ENCODE measurements at places on chromosomes 11 and 22.

GRCh38 chr11:12449961-12450715, 72.8 kb downstream of the PARVA start:
- DNase-seq: no peak

DNA sequence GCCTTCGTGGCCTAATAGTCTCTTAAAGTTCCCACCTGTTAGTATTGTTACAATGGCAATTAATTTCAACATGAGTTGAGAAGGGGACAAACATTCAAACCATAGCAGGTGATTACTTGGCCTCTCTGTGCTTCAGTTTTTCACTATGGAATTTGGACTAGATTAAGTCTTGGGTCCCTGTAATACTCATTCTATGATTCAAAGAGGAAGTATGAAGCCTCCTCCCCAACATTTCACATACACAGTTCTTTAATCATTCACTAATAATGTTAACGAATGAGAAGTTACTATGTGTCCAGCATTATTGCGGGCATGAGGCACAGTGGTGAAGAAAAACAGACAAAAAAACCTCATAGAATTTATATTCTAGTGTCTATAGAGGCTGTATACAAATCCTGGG, 19.9 kb upstream of the USP47 start:
- DNase-seq: no peak

- DNase-seq: no peak
Observed at GRCh38 chr22:39209756-39210155, 35.0 kb downstream of the PDGFB start.

GRCh38 chr11:100683126-100683525, 4.0 kb upstream of the ARHGAP42 start:
- no peak for DNase-seq

DNA sequence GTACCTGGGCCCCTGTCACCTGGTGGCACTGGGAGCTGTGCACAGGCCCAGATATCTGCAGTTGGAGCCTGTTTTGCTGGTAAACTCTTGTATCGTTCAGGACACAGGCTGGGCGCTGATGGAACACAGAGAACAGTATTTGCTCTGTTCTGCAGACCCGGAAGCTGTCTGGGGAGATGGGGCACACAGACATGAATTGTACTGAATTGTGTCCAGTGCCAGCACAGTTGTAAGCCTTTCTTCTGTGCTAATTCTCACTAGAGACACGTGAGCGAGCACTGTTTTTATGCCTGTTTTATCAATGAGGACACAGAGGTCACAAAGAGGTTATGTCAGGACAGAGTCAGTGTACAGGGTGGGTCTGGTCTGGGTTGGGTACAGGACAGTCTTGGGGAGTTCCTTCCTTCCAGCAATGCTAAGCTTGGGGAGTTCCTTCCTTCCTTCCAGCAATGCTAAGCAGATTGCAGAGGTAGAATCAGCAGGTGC, 24.4 kb upstream of the ACR start:
- DNase-seq: no peak

DNA sequence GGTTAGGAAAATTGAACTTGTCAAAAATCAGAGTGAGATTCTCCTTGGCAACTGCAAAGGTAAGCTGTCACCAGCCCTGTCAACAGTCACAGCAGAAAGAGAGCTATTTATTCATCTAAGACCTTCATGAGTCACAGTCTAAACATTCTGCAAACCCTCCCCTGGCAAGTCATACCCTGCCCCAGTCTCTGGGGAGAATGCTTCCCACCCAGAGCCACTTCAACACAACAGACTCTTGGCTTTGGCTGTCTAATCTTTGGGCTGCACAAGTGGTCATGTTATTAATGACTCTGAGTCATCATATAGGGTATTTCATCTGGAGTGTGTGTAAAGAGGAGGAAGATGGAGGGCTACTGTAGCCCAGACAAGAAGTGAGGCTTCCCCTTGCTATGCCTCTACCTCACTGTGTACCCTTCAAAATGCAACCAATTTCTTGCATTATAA, 153.4 kb downstream of the CCDC34 start:
- DNase-seq: no peak

- DNase-seq: no peak
Observed at GRCh38 chr22:28923826-28924732, 40.7 kb downstream of the ZNRF3 start.

DNA sequence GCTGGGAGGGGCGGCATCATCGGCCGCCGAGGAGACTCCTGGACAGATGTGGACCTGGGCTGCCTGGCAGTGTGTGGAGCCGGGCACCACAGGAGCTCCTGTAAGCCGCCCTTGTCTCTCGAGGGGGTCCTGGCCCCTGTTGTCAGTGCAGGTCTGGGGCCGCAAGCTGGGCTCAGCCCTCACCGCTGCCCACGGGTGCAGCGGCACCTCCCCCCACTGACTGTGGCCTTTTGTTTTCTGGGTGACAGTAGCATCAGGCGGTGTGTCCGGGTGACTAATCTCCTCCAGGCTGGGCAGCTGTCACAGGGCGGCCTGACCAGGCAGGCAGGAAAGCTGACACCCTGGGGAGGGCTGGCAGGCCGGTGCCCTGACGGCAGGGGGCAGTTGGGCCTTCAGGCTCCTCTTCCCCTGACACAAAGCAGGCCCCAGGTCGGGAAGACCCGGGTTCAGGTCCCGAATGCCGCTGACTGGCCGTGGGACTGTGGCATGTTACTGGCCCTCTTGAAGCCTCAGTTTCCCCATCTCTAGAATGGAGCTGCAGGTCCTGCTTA, 16.3 kb downstream of the DGKZ start:
- DNase-seq: no peak

DNA sequence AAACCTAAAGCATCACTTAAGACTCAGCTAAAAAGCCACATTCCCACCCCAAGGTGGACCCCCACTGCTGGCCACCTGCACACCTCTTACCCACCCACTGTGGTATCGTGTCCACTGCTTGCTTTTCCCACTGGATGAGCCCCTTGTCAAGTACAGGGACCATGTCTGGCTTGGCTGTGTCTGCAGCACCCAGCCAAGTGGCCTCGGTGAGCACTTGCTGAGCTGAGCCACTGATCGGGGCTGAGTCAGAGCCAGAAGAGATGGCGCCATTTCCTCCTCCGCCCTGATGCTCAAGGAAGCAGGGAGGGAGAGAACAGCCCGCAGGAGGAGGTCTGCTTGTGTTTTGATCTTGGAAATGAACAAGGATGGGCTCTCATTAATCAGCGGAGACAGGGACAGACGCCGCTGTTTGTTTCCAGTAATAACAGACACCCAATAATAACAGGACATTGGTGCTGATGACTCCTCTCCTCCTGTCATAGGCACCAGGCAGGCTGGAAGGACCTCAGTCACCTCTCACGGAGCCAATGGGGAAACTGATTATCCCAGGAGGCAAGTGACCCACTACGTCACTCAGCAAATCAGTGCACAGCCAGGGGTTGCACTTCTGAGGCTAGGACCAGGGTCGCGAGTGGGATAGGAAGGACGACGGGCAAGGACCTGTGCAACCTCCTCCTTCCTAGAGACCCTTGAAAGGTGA, 85.2 kb upstream of the RTL6 start:
- DNase-seq: no peak

GRCh38 chr22:41840216-41840615, 7.3 kb downstream of the SREBF2 start:
- DNase-seq: no peak

- no peak for DNase-seq
Observed at GRCh38 chr11:132101881-132102280, 731.5 kb downstream of the NTM start.

- DNase-seq: no peak
Observed at GRCh38 chr22:47588578-47588960, 826.1 kb downstream of the TBC1D22A start.

DNA sequence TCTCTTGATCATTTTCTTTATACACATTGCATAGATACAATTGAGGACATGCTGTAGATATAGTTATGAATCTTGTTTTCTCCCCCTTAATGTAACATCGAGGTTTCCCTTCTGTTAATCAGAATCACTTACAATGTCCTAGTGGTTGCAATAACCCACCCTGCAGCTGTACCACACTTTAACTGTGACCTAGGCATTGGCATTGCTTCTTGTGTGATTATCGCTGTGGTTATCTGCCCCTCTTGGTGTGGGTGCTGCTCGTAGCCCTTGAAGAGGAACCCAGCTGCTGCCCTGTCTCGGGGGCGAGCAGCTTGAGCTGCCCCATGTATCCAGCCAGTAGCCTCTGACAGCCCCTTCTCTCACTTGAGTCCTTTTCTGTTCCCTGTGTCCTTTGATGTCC, 1.5 kb downstream of the DGAT2 start:
- no peak for DNase-seq

DNA sequence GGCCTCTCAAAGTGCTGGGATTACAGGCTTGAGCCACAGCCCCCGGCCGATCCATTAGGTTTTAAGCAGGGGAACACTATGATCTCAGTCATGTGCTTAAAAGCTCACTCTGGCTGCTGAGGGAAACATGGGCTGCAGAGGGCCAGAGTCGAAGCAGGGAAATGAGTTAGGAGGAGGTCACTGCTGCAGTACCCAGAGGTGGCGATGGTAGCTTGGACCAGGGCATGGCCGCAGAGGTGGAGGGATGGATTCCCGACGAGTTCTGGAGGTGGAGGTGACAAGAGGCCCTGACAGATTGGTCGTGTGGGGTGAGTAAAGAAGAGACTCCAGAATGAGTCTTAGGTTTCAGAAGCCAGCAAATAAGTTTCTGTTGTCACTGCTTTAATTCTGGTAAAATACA, 54.4 kb upstream of the INCENP start:
- DNase-seq: no peak

- no peak for DNase-seq
Observed at GRCh38 chr11:1682225-1682905, 14.6 kb upstream of the KRTAP5-6 start.

DNA sequence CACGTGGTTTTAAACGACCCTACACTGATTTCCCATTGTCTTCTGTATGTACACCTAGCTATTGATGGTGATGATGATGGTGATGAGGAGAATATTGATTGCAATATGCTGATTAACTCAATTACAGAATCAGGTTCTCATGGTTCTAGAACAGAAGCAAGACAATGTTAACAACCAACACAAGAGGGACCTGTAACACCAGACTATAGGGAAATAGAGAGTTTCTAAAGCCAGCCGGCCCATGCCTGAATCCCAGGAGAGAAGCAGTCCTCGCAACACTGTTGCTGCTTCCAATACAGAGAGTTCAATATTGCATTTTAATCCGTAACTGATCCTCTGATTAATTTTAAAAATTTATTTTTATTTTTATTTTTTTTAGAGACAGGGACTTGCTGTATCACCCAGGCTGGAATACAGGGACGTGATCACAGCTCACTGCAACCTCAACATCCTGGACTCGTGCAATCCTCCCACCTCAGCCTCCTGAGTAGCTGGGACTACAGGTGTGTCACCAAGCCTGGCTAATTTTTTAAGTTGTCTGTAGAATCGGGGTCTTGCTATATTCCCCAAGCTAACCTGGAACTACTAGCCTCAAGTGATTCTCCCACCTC, 22.2 kb upstream of the UBASH3B start:
- no peak for DNase-seq

DNA sequence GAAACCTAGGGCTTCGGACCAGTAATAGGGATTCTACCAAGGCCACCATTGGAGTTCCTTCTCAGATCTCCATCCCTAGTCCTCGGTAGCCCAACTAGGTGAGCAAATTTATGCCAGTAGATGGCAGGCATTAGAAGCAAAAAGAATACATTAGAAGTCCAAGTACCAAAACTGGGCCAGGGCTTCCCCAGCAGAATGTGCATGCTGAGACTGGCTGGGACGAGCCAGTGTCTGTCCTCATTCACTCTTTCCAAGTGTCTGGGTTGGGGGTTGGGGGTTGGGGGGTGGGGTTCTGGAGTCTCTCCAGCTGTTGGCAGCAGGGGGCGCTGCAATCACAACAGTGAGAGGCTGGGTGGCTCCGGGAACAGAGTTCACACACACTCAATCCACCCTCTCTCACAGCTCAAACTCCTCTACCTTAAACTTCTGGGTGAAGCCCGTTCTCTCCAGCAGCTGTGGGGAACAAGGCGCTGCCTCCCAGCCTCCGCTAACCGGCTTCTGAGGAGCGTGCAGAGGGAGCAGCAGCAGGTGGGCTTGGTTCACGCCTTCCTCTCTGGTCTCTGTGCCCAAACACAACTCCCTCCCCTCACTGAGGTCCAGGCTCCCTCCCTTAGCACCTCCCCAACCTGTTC, 57.5 kb downstream of the BTG4 start:
- peak; percentile 31 for DNase-seq

GRCh38 chr11:17543574-17544180, 539 bp downstream of the USH1C start:
- DNase-seq: no peak

- DNase-seq: no peak
Observed at GRCh38 chr11:79052544-79052943, 388.3 kb downstream of the TENM4 start.

GRCh38 chr11:69919659-69920344, 100.6 kb upstream of the FGF3 start:
- DNase-seq: no peak

GRCh38 chr11:89235083-89235482, 57.4 kb downstream of the TYR start:
- DNase-seq: no peak

DNA sequence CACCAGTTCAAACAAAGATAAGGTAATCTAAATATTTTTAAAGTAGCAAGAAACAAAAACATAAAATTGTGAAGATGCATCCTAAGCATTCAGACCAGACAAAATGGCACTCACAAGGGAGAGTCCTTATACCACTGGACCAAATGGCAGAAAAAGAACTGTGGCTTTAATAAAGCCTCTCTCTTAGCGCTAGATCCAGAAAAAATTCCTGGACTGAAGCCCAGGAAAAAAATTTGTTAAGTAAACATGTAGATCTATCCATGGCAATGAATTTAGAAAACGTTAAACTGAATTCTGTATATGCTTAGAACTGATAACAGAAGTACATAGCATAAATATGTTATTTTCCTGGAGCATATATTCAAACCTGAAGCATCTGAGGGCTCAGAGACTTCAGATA, 11.8 kb upstream of the CD59 start:
- DNase-seq: no peak

DNA sequence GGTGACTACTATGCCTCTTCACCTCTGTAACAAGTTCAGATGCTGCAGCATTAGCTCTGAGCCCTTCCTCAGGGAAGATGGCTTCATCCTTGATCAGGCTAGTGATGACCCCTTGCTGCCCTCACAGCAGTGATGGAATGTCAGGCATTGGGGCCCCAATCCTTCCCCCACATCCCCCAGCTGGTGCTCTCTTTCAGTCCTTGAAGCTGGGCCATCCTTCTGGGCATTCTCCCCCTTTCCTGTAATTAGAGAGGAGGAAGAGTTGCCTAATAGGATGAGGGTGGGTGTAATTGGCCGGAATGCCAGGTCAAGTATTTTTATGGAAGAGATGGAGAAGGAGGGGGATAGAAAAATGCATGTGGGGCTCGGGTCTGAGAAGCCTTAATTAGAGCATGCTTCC, 62.6 kb downstream of the TRAF6 start:
- DNase-seq: no peak

GRCh38 chr11:44525473-44526252, 39.8 kb upstream of the CD82 start:
- no peak for DNase-seq

GRCh38 chr11:48005136-48005535, 24.8 kb downstream of the PTPRJ start:
- DNase-seq: no peak

Measured in effector CD8-positive, alpha-beta T cell (primary cell).